ENCODE measurements at places on chromosomes 2 and 18.

DNA sequence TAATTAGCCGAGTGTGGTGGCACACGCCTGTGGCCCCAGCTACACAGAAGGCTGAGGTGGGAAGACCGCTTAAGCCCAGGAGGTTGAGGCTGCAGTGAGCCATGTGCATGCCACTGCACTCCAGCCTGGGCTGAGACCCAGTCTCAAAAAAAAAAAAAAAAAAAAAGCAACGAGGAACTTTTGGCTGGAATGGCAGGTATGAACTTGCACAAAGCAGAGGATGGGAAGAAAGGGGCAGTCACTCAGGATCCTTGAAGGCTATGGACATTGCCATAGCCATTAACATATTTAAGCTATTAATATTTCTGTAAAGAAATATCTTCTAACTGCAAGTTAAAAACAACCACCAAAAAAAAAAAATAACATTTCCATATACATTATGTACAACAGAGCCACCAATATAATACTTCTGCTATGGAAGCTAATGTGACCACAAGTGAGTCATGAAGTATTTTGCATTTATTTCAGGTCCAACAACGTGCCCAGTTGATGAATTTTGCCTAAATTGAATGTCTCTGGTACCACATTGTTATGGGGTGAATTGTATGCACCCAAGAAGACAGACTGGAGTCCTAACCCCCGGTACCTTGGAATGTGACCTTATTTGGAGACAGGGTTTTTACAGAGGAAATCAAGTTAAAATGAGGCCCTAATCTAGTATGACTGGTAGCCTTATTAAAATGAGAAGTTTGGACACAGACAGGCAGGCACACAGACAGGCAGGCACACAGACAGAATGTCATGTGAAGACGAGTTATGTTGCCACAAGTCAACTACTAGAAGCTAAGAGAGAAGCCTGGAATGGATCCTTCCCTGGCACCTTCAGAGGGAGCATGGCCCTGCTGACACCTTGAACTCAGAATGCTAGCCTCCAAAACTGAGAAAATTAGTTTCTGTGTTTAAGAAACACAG is 102.8 kb downstream of the RBMS1 start:
- no peak for DNase-seq

DNA sequence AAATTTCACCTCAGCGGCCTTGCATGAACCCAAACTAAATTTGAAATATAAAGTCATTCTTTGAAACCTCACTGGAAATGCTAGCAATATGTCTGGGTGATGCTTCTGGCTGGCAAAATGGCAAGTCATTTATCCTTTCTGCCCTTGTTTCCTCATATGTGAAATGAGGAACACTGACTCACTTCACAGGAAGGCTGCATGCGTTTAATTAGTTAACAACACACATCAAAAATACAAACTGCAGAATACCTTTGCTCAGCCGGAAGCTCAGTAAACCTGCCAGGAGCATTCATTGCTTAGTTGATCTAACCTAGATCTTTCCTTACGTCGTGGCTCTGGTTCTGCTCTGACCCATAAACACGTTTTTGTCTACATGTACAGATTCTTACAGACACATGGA is 214.2 kb upstream of the ACVR2A start:
- DNase-seq, result no peak

DNA sequence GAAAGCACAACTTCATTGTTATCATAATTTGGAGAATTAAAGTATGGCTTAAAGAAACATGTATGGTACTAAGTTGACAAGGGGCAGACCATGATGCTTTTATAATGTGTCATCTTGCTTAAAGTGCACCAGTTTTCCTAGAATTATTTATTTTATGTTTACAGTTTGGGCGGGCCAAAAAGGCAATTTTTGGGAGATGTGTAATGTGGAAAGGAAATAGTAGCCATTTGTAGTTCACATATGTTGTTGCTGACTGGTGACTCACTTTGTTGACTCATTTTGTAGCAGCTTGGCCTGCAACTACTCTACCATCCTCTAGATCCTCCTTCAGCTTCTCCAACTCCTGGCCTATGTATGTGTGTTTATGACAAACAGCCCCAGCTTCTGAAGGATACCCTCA is 7.7 kb downstream of the ZSCAN30 start:
- DNase-seq, result no peak

GRCh38 chr2:202171241-202171825 is 67.1 kb downstream of the SUMO1 start:
- no peak for DNase-seq

DNA sequence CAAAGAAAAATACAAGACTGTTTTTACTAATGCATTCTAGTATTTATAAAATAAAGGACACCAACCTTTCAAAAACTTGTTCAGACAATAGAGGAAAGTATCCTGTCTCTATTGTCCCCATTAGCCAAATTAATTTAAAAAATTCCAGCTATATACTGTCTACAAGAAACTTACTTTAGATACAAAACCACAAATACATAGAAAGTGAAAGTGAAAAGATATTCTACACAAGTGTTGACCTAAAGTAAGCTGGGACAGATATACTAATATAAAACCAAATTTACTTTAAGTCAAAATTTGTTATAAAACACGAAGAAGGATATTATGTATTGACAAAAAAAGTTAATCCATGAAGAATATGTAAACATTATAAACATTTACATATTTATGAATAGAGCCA is 893.3 kb upstream of the TMEFF2 start:
- no peak for DNase-seq

GRCh38 chr18:79601234-79601633 is 78.4 kb upstream of the CTDP1 start:
- DNase-seq, result no peak

DNA sequence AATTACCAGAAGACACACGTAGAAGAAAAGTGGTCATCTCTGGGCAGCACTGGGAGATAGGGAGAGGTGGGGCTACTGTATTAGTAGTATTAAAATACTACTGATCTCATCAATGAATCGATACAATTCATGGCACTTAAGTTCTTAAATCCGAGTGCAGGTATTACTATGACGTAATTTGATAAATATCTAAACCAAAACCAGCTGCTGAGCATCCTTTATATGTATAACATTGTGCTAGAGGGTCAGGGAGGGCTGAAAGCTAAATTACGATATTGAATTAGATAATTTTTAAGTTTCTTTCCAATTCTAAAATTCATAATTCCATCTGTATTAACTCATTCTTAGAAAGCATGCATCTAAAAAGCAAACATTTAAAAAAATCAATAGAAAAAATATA is 25.3 kb downstream of the DARS1 start:
- no peak for DNase-seq

GRCh38 chr18:25497151-25497794 is 145.3 kb upstream of the ZNF521 start:
- no peak for DNase-seq

DNA sequence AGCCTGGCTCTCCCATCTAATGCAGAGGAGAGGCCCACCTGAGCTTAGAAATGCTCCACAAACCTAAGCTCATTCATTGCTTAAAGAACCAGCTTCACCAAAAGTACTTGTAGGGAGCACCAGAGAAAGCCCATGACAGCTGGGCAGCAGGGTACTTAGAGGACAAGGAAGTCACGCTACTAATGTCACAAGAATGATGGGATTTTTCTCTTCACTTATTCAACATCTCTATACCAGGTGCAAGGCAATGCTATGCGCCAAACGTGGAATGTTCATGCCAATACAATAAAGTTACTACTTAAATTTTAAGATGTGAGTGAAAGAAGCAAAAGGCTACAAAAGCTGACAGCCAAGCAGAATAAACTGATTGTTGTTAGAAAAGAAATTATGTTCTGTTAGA is 36.0 kb downstream of the LONRF2 start:
- DNase-seq, result no peak

- peak; percentile 89 for DNase-seq
These were observed 116.9 kb upstream of the FHL2 start for GRCh38 chr2:105515581-105516415.

GRCh38 chr2:14633461-14634181 is 1.1 kb downstream of the LRATD1 start:
- no peak for DNase-seq

GRCh38 chr2:235654103-235654813 is 160.4 kb downstream of the AGAP1 start:
- no peak for DNase-seq

DNA sequence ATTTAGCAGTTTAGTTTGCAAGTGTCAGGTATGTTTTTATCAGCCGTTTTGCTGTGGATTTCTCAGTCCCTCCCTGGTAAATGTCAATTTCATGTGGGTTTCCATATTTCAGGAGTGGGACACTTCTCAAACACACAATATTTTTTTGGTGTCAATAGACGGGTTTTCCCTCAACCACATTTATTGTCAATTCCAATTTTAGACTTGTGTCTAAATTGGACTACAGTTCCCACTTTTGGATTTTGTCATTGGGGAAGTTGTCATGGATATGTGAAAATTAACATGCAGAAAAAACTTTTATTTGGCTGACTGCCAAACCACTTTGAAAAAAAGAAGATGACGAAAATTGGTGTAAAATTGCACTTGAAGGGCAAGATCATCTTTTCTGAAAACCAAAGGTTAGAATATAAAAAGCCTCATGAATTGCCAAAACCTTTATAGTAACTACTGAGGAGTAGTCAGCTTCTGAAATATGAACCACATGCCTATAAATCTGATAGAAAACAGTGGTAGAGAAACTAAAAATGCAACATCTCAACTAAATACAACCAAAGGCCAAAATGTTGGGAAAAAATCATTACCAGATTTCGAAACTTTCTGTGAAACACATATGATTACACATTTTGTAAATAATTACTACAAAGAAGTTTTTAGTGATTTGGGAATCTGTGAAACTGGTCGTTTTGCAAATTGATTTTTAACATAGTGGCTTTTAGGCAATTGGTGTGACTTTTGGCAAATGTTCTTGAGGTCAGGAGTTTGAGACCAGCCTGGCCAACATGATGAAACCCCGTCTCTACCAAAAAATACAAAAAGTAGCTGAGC is 106.4 kb downstream of the BCL2L11 start:
- DNase-seq, result no peak

DNA sequence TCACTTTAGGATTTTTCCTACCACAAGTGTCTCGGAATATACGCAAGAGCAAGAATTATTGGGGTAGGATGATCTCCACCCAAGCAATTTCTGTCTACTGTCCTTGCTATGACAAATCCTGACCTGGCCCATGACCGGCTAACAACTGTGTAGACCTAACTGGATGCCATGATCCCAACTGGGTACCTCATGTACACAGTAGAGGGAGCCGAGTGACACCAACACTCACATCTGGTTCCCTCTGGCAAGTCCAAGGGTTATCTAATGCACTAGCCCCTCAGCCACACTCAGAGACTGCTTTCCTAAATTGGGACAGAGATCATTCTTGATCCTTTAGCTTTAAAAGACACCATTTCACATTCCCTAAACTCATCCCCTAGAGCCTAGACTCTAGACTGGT is 60.7 kb upstream of the ZNF532 start:
- no peak for DNase-seq

DNA sequence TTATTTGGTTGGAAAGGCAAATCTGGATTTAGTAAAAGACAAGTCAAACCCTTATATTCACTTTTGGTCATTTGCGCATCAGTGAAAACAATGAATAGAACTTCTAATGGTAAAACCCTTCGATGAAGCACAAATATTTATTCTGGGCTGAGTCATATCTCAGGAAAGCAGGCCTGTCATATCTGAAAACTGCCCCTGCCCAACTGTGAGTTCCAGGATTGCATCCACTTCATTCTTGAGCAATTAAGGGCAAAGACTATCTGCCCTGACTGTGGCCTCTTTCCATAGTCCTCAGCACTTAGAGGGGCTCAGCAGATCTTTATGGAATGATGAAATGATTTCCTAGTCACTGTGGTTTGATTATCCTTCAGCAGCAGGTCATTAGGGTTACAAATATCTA is 795.2 kb upstream of the ID2 start:
- DNase-seq, result no peak

DNA sequence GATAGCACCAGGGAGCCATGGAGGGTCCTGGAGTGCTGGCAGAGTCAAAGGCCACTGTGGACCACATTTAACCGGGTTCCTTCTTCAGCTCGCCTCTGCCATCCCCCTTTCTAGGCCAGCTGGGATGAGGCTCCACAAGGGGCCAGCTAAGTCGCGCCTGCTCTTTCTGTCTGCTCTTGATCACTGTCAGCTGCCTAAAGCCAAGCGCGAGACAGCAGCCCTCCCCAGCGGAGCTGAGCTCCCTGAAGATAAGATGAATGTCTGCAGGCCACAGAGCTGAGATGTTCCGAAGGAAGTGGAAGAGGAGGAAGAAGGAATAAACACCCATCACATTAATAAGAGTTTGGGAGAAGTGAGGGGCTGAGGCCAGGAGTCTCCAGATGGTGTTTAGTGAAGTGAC is 99.6 kb downstream of the CELF4 start:
- no peak for DNase-seq

GRCh38 chr2:213316001-213316735 is 31.9 kb downstream of the SPAG16 start:
- DNase-seq, result no peak

DNA sequence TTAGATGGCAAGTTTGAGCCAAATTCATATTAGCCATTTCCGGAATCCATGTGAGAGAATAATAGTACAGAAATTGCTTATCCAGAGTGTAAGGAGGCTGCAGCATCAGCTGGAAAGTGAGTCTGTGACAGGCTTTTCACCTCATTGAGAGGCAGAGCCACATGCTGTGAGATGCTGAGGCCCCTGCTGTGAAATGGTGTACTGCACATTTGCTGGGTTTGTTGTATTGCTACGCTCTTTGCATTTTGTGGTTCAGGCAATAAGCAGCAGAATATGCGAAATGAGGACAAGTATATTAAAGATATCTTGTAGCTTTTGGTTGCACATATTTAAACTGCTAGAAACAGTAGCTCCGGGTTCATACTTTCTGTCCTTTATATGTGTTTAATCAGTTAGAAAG is 37.0 kb downstream of the NABP1 start:
- no peak for DNase-seq

DNA sequence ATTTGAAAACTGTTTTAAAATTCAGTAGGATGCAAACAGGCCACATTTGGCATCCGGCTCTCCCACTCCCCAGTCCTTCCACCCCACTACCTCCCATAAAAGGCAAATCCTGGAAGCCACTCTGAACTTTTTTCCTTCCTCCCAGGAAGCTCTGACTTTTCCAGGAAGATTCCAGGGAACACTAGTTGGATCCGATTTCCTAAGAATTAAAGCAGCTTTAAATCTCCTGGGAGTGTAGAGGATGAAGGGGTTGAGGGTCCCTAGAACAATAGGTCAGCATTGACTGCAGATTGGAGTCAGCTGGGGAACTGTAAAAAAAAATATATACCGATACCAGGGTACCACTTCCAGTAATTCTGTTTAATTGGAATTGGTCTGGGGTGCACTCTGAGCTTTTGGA is 76.9 kb downstream of the CRIM1 start:
- no peak for DNase-seq

DNA sequence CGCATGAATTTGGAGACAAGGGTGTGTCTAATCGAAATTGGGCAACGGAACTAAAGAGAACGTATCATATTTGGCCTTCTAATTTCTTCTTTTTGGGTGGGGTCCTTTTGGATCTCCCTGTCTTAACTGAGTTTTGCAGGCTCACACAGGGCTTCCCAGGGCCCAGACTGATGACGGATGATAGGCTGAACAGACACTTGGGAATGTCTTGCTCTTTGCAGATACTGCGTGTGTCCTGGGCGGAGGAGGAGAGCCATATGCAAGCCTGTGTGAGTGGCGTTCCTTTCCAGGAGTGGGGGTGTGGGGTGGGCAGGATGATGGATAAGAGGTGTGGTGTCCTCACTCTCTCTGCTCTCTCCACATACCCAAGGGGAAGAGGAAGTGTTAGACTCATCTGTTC is 40.1 kb downstream of the TNP1 start:
- DNase-seq, result no peak
